ENCODE measurements at places on chromosomes 7 and 10.

DNA sequence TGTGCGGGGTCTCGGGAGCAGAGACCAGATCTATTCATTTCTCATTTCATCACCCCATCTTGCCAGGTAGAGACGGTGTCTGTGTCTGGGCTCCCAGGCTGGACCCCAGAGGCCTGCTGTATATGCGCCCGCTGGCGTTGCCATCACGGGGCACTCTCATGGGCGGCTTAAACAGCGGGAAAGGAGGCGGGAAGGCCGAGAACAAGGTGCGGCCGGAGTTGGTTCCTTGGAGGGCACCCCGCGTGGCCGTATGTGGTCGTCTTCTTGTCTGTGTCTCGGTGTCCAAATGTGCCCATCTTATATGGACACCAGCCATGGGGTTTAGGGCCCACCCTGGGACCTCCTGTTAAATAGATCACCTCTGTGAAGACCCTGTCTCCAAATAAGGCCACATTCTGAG lies 2.1 kb upstream of the CFAP46 start:
- DNase-seq, result no peak

GRCh38 chr7:54864663-54865062 lies 105.7 kb upstream of the SEC61G start:
- no peak for DNase-seq

DNA sequence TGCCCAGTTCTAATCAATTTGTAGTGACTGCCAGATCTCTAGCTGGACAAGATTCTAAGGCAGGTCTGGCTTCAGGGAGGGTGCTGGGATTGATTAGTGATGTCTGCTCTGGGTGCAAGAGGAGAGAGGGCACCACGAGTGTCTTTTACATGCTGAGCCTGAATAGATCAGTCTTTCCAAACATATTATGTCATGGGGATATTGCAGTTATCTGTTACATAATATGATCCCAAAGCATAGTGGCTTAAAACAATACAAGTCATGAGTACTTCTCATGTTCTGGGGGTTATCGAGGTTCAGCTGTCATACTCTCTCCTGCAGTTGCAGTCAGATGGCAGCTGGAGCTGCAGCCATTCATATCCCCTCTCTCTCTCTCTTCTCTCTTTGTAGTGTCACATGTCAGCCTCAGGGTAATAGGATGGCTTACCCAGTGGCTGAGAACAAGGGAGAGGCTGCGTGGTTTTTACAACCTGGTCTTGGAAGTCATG lies 26.0 kb downstream of the SLC29A3 start:
- no peak for DNase-seq

DNA sequence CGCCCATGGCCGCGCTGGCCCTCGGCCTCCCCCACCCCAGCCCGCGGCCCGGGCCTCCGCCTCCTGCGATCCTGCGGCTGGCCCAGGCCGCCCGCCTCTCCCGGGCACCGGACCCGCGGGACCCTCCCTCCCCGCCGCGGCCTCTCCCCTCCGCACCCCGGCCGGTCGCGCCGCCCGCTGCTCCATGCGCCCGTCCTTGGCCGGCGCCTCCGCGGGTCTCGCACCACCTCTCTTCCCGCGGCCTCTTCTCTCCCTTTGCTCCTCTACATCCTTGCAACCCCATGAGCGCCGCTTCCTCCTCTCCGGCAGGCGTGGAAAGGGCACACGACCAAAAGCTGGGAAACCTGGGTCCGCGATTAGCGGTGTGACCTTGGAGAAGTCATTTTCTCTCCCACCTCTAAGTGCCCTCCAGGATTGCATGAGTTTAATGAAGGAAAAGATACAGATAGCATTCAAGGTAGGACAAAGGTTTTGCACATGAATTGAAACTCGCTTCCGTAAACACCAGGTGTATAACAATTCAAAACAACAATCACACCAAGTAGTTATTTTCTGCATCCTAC lies 448 bp upstream of the SRPK2 start:
- no peak for DNase-seq

- DNase-seq, result no peak
Observed at GRCh38 chr7:41027428-41028115, 675.3 kb downstream of the INHBA start.

- no peak for DNase-seq
Observed at GRCh38 chr7:24786941-24787340, 29.7 kb upstream of the GSDME start.

DNA sequence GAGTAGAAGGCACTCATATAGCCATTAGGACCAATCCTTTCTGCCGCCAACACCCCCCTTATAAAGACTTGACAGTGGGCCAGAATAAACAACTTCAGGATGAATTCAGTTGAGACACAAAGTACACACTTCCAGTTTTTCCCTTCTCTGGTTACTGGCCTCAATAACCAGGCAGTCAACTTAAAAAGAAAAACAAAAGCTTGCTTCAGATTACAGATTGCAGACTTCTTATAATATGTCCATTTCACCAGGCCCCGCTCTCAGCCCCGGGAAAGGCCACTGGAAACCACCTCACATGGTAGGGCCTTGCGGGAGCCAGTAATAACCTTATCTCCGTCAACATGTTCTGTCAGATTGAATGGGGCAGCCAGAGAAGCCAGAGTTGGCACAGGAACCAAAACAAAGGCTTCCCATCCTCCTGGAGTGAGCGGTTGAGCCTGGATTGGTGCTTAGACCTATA lies 108.8 kb downstream of the EGFR start:
- DNase-seq, result no peak

DNA sequence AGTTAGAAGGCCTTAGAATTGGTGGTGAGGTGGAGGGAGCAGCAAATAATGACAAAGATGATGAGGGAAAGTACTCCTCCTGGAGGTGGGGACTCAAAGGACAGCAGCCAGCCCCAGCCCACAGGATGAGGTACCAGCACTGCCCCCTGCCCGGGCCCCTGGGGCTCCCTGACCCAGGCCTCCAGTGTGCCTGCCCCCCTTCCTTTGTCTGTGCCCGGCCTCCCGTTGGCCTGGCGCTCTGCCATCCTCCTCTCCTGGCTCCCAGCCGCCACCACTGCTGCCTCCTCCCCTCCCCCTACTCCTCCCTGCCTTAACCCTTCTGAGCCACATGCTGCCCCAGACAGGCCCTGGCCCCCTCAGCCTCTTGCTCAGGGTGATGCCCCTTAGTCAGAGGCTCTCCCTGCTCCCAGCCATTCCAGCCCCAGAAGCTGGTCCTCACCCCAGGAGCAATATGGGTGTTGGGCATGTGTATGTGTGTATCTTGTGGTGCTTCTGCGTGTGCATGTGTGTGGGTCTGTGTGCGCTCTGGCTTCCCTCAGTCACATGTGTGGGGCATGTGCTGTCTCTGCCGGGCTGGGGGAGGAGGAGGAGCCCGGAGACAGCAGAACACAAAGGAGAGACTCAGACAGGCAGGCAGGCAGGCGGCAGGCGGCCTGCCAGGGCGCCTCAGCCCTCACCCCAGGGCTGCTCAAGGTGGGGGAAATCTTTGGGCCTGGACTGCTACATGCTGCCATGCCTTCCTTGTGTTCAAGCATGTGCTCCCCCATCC lies 2.6 kb downstream of the LDB1 start:
- no peak for DNase-seq

- DNase-seq, result no peak
Observed at GRCh38 chr7:157009170-157009777, 1.2 kb downstream of the MNX1 start.

DNA sequence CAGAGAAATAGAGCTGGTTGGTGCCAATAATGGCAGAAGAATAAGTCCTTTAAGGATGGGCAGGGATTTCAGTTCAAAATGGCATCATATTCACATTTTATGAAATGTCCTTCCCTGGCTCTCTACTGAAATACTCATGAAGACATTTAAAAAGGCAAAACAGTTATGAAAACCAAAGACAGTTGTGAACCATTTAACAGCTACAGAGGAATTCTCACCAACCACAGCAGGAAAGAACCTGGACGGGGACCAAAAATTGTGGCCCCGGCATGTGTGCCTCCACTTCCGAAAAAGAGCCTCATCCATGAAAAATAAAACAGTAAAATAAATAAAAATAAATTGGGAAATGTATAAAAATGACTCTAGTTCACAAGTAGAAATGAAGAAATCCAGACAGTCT lies 539.5 kb downstream of the SUGCT start:
- no peak for DNase-seq

- no peak for DNase-seq
Observed at GRCh38 chr7:120856198-120856597, 1.7 kb downstream of the TSPAN12 start.

- no peak for DNase-seq
Observed at GRCh38 chr7:48880851-48881250, 43.5 kb upstream of the CDC14C start.

GRCh38 chr7:127705461-127705959 lies 53.5 kb downstream of the SND1 start:
- no peak for DNase-seq

GRCh38 chr10:70967591-70968587 lies 79.5 kb upstream of the PCBD1 start:
- DNase-seq, result no peak

DNA sequence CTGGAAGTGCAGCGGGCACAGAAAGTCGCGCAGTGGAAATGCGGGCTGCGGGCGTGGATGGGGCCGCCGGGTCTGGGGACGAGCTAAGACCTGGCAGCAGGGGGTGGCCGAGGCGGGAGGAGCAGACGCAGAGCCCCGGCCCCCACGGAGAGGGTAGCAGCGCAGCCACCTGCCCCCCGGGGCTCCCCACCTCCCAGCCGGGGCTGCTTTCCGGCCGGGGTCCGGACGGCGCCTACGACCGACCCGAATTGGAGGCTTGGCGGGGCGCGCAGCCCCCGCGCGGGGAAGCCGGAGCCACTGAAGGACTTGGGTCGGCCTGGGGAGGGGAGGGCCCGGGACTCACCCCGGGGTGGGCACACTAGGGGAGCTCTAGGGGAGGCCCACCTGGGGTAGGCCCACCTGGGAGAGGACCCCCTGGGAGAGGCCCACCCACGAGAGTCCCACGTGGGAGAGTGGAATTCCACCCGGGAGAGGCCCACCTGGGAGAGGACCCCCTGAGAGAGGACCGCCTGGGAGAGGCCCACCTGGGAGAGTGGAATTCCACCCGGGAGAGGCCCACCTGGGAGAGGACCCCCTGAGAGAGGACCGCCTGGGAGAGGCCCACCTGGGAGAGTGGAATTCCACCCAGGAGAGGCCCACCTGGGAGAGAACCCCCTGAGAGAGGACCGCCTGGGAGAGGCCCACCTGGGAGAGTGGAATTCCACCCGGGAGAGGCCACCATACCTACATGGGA lies 854 bp upstream of the CFAP46 start:
- no peak for DNase-seq

- no peak for DNase-seq
Observed at GRCh38 chr7:2870471-2870931, 26.4 kb upstream of the GNA12 start.

- DNase-seq, result no peak
Observed at GRCh38 chr10:101000915-101001658, 1.5 kb downstream of the LZTS2 start.

DNA sequence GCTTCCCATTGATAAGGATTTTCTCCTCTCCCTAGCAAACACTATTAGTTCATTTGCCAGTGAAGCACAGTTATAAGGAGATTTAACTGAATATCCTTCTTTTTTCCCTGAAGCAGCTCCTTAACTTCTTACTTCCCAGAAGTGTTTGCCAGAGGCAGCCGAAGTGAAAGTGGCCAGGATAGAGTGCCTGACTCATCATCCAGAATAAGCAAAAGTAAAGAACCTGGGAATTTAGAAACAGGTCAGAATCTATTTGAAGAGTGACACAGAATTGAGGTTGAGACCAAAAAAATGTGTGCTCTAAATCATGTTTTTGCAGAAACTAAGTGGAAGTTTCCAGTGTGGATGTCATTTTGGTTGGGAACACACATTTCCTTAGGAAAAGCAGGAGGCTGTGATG lies 249.6 kb upstream of the VWC2 start:
- DNase-seq, result no peak

- DNase-seq, result no peak
Observed at GRCh38 chr7:116367171-116367813, 132.2 kb upstream of the CAV2 start.

Data from stimulated activated CD8-positive, alpha-beta memory T cell treated with anti-CD3 and anti-CD28 coated beads, Interleukin-4, amount 100 ng/mL, for 1 hour (primary cell).